ENCODE measurements at places on chromosomes 5 and 9.

GRCh38 chr5:79794347-79794746 is 104.7 kb downstream of the CMYA5 start:
- no peak for DNase-seq

- DNase-seq: no peak
Measured at GRCh38 chr5:78648359-78649210, at the start of gene LHFPL2. LHFPL2 (minus strand) TSS chr5:78648772; CDS start chr5:78510213, 138,559 bp downstream.

GRCh38 chr5:109852371-109853155 is 162.8 kb downstream of the MAN2A1 start:
- DNase-seq: no peak

- no peak for DNase-seq
Measured at GRCh38 chr9:120257483-120257882, 322.5 kb downstream of the CDK5RAP2 start.

DNA sequence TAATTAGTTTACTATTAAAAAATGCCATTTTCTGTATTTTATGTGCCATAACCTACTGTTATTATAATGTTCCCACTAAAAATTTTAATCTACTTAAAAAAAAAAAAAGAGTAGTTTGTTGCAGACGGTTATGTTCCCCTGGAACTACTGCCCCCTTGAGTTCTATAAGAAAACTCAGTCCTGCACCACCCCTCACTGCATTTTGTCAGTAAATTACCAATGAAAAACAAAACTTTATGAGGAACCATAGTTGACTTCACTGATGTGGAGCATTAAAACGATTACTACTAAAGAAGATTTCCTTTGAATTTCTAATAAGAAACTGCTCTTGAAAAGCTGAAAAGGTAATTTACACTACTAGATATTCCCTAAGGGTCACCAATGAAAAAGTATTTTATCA is 288.7 kb downstream of the FBXL17 start:
- DNase-seq: no peak

GRCh38 chr9:131320031-131320685 is 30.6 kb downstream of the PLPP7 start:
- no peak for DNase-seq

DNA sequence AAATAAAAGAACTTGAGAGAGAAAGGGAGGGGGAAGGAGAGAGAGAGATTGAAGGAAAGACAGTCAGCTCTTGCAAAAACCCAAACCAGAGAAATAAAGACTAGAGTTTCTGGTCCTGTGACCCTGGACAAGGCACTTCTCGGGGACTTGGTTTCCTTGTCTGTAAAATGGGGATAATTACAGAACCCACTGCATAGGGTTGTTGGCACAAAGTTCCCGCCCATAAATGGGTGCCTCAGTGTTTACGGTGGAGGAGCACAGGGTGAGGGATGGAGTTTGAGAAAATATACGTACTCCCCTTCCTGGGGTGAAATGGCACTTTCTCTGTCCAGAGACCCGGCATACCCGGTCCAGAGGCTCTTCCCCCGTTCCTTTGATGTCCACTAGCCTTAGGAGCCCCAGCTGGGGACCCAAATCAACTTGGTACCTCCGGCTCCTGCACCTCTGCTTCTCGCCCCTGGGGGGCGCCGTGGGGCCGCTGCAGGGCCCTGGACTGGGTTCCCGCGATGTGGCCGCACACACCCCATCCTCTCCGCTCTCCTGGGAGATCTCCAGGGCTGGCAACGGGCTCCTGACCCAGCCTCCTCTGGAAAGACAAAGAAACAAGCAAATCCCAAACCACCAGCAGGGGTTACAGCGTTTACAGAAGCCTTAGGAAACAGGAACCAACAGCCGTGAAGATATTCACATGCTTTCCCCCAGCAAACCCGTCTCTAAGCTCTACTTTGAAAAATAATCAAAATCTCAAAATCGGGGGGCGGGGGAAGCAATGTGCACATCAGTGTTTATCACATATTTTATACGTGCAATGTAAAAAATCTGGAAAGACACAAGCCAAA is 26.3 kb downstream of the PTGES start:
- peak; percentile 41 for DNase-seq

DNA sequence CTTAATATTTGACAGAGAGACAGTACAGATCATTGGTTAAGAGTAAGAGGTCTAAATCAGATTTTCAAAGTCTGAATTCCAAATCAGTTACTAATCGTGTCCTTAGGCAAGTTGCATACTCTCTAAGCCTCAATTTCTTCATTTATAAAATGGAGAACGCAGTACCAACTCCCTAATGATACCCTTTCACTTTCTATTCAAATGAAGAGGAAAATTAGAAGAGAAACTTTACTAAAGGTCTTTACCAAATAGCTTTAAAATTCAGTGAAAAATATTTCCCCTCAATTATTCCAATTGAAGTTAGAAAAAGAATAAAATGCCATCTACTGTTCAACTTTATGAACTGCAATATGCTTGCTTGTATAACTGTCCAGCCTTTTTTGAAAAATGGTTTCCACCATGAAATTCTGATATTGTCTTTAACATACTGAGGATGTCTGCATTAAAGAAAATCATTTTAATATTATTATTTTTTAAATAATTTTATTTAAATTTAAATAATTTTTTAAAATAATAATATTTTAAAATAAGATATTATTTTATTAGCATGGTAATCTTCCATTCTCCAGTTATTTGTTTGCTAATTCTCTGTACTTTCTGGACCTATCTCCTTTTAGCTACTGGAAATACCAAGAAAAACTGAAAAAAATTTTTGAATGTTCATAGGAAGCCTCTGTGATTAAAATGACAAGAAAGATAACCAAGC is 36.0 kb downstream of the POC5 start:
- no peak for DNase-seq

DNA sequence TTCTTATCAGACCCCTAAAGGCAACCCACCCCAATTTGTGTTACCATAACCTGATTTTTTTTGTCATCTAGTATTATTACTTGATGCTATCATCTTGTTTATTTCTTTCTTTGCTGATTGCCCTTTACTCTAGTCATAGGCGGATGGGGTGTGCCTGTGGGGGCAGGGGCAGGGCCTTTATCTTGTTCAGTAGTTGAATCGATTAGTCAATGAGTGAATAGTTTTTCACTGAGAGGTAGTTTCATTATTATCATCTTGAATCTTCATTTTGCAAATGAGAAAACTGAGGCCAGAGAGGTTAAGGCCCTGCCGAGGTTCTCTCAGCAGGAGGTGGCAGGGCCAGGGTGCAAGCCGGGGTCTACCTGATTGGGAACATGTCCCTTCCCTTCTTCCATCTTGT is 9.4 kb upstream of the GM2A start:
- no peak for DNase-seq

GRCh38 chr9:84151236-84151635 is 170.6 kb downstream of the RMI1 start:
- DNase-seq: no peak

DNA sequence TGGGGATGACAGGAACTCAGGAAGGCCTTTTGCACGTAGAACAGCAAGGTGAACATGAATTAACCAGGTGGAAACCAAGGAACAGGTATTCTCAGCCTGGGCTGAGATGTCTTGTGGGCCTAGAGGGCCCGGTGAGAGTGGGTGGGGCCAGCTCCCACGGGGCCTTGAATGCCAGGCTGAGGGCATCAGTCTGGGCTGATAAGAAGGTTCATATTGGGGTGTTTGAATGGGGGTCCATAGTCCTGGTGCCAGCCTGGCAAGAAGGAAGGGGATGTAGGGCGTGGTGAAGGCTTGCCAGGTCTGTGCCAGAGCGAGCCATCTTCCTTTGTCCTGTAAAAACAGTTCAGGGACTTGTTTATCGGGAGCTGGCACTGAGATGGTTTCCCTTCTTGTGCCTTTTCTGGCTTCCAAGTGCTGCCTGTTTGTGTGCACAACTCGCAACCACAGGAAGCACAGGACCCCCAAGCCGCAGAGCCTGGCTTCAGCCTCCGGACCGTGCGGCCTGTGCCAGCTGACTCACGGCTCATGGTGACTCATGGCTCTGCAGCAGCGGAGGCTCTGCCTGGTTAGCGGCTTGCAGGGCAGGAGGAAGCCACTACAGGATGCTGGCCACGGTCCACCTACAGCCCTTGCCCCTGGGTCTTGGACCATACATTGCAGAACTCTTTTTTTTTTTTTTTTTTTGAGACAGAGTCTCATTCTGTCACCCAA is 2.4 kb downstream of the CARD19 start:
- DNase-seq: peak; percentile 45

- DNase-seq: no peak
Measured at GRCh38 chr5:178235588-178235974, 3.0 kb upstream of the PHYKPL start.
